Anterior cingulate cortex (tissue), 58 donors: ENCODE measurements at places on chromosomes 16 and 17.

GRCh38 chr17:30376621-30377452, 1.9 kb upstream of the CPD start:
- peak; percentile 25 for DNase-seq

- DNase-seq, result no peak
Observed at GRCh38 chr17:17740615-17741348, 59.5 kb downstream of the RAI1 start.

DNA sequence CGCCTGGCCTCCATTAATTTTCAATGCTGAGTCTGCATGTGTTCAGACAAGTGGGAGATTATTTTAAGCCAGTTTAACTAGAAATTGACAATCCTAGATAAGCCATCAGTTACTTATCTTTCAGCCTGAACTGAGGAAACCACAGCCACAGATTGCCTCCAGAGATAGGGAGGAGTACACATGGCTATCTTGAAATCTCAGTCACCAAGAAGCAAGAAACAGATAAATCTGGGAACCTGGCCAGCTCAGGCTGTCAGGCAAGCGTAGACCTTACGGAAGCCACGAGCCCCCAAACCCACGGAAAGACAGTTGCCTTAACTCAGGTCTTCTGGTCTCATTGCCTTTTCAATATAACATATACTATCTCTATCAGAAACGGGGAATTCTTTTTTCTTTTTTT, 2.0 kb upstream of the GLG1 start:
- no peak for DNase-seq

DNA sequence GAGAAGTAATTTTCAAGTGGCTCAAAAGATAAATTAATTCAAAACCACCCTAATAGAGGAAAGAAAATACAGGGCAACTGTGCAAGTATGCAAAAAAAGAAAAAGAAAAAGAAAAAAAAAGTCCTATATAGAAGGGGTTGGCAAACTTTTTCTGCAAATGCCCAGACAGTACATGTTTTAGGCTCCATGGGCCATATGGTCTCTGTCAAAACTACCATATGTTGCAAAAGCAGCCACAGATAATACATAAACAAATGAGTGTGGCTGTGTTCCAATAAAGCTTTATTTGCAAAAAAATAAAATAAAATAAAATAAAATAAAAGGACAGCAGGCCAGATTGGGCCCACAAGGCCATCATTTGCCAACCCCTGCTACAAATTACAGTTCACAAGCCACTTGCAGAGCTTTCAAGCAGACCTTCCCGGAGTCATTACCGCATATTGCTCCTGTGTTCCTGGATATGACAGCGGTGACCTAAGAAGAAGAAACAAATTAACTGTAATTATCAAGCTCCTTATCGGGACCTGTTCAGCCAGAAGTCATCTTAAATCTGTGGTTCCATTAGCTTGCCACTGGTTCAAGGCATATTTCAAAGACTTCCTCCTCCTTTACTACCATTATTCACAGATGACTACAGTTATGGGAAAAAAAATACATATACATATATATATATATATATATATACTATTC, 15.9 kb downstream of the ZC3H7A start:
- DNase-seq, result no peak

DNA sequence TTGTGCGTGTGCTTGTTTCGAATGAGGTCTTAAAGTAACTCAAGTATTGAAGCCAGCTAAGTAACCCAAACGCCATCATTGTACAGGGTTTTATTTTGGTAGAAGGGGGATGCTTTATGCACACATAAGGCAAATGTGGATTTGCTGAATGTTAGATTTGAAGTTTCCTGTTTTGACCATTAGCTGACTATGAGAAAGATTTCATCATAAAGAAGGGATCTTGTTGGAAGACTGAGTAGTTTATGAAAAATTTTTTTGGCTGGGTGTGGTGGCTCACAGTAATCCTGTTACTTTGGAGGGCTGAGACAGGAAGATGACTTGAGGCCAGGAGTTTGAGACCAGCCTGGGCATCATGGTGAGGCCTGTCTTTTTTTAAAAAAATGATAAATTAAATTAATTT, 10.0 kb upstream of the ZFP3 start:
- no peak for DNase-seq

GRCh38 chr16:47236716-47237115, 93.0 kb upstream of the NETO2 start:
- DNase-seq, result no peak

- DNase-seq, result no peak
Observed at GRCh38 chr16:46973996-46974324, 486 bp upstream of the DNAJA2 start.

GRCh38 chr16:81655469-81656162, 123.5 kb upstream of the PLCG2 start:
- no peak for DNase-seq

GRCh38 chr16:24988593-24989338, 26.4 kb downstream of the ARHGAP17 start:
- DNase-seq, result no peak

DNA sequence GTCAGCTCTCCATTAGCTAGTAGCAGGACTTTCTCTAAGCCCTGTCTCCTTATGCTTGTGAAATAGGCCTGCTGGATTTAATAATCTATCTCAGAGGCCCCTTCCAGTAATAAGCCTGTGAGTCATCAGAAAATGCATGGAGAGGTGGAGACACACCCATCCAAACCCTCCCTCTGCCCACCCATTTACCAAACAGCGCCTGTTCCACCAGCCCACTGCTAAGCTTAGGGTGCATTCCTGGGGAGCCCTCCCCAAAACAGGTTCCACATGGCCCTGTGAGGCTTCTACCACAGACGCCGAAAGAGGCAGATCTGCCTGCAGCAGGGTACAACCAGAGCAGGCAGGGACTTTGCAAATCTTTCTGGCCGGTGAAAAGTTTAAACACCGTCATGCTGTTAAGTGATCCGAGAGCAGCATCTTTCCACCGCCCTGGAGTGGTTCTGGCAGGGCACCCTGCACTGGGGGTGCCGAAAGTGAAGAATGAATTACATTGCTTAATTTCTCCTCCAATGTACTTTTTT, 99.3 kb downstream of the GAS7 start:
- no peak for DNase-seq

DNA sequence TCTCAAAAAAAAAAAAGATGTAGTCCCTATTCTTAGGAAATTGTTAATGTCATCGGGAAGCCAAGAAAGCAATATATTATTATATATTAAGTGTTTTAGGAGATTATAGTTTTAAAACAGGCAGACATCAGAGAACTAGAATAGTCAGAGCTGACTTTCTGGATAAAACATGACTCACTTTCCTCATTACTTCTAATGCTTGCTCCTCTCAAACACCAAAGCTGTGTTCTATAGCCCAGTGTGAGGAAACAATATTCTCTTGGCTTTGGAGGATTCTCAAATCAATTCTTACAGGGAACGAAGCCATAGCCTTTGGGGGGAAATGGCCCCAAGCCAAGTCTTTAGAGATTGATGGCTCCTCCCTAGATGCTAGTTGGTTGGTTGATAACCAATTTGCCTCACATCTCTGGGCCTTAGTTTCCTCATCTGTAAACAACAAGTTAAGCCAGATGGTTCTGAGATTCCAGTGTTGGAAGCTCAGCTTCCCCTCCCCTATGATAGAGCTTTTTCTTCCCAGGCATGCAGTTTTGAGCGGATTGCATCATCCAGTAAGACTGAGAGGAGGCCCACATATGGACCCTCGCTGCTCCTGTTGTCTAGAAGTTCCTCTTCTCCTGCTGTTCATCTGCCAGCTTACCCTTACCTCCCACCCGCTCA, 12.4 kb downstream of the NMT1 start:
- DNase-seq, result peak; percentile 14

GRCh38 chr16:84312783-84313382, 18.2 kb downstream of the WFDC1 start:
- DNase-seq, result no peak

- DNase-seq, result peak; percentile 20
Observed at GRCh38 chr17:1074886-1075605, 78.1 kb downstream of the TIMM22 start.

DNA sequence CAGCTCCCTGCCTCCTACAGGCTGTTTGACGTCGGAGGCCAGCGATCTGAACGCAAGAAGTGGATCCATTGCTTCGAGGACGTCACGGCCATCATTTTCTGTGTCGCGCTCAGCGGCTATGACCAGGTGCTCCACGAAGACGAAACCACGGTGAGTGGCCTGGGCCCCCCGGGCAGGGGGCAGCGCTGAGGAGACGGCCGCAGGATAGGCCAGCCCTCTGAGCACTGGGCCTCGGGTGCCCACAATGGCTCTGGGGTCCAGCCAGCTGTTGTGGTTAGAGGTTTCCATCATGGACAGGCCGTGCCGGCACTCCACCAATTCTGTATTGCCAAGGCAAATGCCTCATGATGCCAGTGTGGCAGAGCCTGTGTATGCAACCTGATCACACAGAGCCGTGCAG, 88.6 kb downstream of the AMFR start:
- DNase-seq, result no peak

GRCh38 chr17:68449021-68449739, 8.1 kb downstream of the WIPI1 start:
- no peak for DNase-seq

GRCh38 chr17:40564883-40565768, at the start of gene CCR7:
TSS of gene CCR7 (minus strand) at chr17:40565472. CDS start at chr17:40565409, 63 bp downstream.
- no peak for DNase-seq

GRCh38 chr17:69749911-69750310, 325.1 kb upstream of the KCNJ16 start:
- no peak for DNase-seq

- no peak for DNase-seq
Observed at GRCh38 chr17:33196883-33197282, 96.2 kb downstream of the ASIC2 start.

GRCh38 chr17:29345066-29345465, 45.1 kb upstream of the TAOK1 start:
- DNase-seq, result no peak

DNA sequence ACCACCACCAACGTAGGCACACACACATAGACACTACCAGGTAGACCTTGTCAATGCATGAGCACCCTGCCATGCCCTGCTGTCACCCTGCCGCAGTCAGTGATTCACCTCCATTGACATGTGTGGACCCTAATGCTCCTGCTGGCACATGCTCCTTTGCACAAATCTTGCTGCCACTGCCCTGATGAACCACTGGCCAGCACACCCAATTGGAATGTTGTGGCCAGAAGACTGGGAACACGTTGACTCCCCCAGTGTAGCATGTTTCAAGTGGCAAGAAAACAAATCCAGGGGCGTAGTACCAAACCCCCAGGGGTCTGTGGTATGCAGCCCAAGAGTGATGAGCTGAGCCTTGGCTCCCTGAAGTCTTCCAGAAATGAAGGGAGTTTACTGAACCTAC, 486.4 kb upstream of the KIF2B start:
- DNase-seq, result no peak

DNA sequence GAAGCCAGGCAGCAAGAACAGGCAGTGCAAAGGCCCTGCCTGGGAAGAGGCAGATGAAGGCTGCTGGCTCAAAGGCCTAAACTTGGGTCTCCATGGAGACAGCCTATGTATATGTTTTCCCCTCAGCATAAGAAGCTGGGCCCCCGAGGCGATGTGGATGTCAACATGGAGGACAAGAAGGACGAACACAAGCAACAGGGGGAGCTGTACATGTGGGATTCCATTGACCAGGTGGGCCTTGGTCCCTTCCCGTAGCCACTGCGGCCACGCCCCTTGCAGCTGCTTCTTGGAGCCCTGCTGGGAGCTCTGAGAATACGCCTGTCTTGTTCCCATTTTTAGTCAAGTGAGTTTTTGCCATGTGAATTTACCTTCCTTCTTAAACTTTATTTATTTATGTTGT, 106.0 kb downstream of the SDR42E1 start:
- no peak for DNase-seq

DNA sequence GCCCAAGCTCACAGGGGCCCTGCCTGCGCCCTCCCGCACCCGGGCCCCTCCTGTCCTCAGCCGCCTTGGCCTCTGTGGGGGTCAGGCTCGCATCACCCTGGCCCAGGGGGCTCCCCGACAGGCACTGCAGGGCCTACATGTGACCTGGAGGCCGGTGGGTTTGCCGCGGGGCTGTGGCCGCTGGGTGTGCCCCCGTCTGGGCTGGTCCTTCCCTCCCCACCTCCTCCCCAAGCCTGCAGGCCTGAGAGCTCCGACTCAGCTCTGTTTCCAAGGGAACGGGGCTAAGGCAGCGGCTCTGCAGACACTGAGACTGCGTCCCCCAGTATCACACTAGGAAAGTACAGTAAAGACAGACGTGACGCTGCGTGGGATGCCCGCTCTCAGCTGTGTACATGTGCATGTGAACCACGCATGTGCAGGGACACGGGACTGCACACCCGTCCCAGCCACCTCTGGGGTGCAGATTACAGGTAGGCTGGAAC, 16.5 kb upstream of the WDR45B start:
- peak; percentile 47 for DNase-seq

GRCh38 chr17:77692571-77693161, 265.8 kb upstream of the TNRC6C start:
- DNase-seq, result no peak

DNA sequence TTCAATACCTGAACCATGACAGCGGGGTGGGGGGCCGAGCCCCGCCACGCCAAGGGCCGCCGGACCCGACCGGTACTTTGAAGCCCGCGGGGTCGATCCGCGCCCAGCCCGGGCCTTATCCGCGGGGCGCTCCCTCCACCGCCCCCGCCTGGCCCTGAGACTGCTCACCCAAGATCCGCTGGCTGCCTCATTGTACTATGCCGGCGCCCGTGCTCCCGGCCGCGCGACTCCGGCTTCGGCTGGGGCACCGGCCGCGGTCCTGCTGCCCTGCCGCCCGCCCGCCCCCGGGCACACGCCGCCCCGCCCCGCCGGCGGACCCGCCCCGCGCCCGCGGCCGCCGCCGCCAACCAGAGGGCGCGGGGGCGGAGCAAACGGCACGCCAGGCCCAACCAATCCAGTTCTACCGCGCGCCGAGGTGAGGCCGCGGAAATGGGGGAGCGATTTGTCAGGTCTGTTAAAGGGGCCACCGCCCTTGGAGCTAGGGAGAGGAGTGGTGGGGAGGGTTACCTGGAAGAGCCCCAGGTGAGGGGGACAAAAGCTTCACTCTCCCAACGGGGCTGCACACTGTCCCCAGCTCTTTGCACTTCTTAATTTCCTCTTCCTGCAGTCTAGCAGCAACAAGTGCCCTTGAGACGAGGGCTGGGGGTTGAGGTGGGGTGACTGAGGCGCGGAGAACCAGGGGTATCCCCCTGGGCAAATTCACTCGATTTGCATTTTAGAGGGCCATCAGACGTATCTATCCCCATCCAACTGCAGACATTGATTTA, at the start of gene TEX2:
TSS of gene TEX2 (minus strand) at position 261 of the 767 bp plus-strand sequence. CDS start 49,043 bp downstream, outside the sequence.
- peak; percentile 82 for DNase-seq

DNA sequence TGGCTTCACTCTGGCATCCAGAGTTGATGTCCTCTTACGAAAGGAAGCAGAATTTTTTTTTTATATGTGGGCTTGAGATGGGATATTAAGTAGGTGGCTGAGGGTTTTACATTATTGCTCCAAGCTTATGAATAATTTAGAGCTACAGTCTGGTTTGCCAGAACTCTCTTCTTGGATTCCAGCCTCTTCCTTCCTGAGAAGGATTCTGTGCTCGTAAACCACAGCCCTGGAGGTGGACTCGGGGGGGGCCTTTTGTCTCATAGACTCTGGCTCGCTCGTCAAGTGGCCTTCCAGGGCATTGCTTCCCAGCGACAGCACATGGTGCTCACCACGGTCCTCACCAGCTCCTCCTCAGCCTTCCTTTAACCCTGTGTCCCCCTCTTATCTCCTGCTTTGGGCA, 43.2 kb downstream of the TMEM11 start:
- no peak for DNase-seq
